Activated CD8-positive, alpha-beta T cell treated with anti-CD3 and anti-CD28 coated beads, Interleukin-2, amount 10 ng/mL, durations not matched to agents 7 days and 5 days (primary cell): ENCODE measurements at places on chromosomes 7 and 10. TPM values are rescaled to one million over a fixed set of nuclear protein-coding genes. Genes with fewer than 3 reads are reported as not detected.

ACSL5 gene
- 50.7 TPM for total RNA-seq

PPIF gene
- 74.7 TPM for total RNA-seq

HIPK2 gene
- 17.0 TPM for total RNA-seq

ZNF655 gene
- total RNA-seq = 108 TPM

MACROH2A2 gene
- 6.2 TPM for total RNA-seq

ZNF789 gene
- 21.5 TPM for total RNA-seq
